NCI-H1105 treated with DMSO at 0.1 percent for 48 hours (cell line): ENCODE measurements at places on chromosomes 1 and 21.
A peak's percentile ranks its signal among the peaks of the same experiment; 100 is the strongest.

DNA sequence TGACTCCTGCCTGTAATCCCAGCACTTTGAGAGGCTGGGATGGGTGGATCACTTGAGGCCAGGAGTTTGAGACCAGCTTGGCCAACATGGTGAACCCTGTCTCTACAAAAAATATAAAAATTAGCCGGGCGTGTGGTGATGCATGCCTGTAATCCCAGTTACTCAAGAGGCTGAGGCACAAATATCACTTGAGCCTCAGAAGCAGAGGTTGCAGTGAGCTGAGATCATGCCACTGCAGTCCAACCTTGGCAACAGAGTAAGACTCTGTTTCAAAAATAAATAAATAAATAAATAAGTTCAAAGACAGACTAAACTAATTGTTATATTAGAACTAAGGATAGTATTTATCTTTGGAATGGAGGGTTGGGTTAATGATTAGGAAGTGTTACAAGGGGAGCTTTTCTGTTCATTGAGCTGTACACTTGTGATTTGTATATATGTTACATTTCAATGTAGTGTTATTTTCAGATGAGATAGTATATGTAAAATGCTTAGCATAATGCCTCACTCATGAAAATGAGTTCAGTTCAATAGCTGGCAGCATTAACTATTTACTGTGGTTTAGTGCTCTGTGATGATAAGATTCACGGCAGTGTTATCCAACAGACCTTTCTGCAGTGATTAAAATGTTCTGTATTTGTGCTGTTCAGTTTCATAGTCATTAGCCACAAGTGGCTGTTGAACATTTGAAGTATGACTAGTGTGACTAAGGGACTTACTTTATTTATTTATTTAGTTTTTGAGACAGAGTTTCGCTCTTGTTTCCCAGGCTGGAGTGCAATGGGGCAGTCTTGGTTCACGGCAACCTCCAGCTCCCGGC, 47.7 kb downstream of the OSBPL9 start:
- DNase-seq = no peak

DNA sequence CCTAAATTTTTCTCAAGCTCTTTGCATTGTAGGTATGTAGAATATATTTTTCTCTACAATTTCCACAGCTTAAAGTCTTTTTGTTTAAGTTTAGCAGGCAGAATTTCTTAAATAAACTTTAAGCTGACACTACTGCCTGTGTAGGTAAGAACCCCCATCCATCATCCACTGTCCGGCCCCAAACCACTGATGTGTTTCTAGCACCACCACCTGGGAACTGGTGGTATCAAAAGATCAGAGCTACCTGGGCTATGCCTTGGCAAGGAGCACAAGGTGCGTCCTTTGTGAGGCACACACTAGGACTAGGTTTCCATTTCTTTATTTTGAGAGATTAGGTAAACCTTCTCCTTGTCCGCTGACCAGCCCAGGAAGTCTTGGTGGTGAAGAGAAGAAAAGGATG, 10.5 kb upstream of the LELP1 start:
- DNase-seq = no peak

DNA sequence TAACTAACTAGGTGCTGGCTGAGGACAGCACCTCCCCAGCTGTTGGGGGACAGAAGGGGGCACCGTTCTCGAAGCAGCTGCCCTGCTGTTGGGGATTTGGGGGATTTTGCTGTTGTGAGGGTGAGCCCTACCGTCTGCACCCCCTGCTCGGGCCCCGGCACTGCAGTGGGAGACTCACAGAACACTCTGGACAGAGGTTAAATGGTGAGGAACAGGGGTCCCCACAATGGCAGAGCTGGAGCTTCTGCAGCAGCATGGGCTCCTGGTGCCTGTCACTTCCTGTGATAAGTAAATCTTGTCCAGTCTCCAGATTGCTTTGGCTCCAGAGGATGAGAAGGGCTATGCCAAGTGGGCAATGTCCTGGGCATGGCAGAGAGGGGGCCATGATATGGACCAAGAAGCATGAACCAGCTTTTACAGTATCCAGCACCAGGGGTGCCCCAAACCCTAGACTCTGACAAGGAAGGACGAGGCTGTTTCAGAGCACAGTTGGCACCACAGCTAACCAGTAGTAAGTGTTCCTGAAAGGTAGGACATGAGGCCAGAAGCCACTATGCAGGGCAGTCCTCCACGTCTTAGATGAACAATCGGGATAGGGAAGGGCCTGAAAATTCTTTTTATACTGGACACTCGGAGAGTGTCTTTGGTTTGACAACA, 365.1 kb upstream of the VAMP3 start:
- DNase-seq = no peak

DNA sequence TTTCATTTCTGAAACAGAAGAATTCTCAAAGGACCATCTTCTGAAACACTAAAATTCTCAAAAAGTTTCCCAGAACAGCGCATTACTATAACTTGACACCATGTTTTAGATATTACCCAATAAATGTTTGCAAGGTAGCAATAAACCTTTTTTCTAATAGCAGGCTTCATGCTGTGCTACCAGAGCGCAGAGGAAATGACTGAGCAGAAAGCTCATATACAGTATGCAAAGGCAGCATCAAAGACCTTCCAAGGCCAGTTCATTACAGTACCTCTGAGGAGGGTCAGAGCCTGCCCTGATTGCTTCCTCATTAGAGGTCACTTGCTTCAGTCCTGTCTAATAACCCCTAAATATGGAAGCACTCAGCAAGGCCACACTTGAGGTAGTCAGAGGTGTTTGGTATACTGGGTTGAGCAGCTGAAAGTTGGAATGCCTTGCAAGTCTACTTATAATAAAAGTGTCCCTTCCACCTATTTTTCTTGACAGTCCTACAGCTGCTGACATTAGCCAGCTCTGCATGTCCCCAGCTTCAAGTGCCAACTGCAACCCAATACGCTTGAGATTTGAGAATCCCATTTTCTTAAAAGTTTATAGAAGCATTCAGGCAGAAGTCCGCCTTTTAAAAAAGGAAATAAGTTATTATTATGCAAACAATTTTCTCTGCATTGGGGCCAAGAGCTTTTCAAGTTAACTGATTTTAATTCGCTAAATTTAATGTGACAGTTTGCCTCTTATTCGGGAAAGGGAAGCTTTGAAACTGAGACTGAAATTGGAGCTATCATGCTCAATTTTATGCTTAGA, 207.2 kb downstream of the ZC3H11B start:
- DNase-seq = no peak

- DNase-seq = no peak
These were observed 218.5 kb downstream of the PTPRU start for GRCh38 chr1:29454616-29455380.

DNA sequence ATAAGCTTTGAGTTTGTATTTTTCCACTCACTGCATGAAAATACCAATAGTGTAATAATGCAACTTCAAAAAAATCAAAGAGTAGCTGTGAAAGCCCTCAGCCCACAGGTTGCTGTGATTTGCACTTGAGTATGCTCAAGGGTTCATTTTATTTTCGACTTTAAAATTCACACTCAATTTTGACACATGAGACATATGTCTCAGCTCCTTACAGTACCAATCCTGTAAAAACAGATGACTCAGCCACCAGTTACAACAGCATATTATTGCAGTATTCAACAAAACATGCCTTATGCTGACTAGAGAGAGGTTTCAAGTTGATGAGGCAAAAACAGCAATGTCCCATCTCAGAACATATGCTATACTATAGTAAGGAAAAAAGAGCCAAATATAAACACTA, 66.1 kb downstream of the CYYR1 start:
- DNase-seq = no peak

DNA sequence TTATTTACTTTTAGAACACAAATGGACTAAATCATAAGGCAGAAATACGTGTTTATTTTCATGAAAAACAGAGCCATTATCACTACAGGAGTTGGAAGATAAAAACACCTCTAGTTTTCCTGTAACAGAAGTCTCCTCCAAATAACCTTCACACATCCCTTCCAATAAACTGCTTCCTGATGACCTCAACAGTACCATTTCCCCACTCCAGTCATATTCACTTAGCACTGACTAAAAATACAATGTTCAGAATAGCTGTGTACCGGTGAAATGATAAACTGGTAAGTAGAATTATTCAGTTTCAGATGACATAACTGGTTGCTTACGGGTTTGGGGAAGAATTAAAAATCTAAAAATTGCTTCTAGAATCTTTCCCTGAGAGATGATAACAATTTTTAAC, 137.9 kb downstream of the DENND1B start:
- DNase-seq = no peak

- DNase-seq = no peak
These were observed 8.5 kb downstream of the AKT3 start for GRCh38 chr1:243841507-243841906.

GRCh38 chr21:37184784-37185593, 82.1 kb downstream of the VPS26C start:
- DNase-seq = no peak

- DNase-seq = no peak
These were observed 13.5 kb upstream of the COL16A1 start for GRCh38 chr1:31717341-31717740.

DNA sequence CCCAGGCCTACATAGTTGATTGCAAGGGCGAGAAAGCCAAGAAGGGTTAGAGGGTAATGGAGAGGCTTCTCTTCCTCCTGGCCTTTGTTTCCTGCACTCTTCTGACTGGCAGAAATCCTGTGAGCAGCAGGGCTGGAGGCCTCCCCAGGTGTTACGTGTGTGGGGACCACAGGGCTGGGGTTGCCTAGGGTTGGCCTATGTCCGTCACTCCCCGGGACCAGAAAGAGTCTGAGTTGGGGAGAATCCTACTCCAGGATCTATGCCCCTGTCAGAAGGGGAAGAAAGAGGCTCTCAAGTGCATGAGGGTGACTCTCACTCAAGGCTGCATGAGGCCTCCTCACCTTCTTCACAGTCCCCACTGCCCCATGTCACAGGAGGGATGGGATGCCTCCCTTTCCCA, 38.5 kb downstream of the IGFN1 start:
- no peak for DNase-seq

DNA sequence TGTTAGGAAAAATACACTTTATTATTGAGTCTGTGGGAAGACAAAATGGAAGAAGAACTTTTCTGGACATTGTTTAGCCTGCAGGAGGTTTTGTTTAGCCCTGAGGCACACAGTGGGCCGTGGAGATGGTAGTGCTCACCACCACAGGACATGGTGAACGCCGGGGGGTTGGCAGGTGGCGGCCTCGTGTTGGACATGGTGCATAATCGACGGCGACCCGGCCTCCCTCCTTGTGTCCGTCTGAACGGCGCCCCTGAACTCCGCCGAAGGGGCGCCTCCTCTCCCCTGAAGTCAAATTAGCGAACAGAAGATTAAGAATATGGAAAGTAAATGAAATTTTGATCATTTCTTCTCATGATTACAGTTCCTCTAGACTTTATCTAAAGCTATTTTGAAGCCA, 126.4 kb downstream of the PCBP3 start:
- no peak for DNase-seq

GRCh38 chr1:233675893-233676292, 62.0 kb downstream of the KCNK1 start:
- DNase-seq = no peak

GRCh38 chr1:103788377-103788776, 38.7 kb downstream of the AMY1C start:
- DNase-seq = peak; percentile 28

GRCh38 chr1:63907051-63907450, 133.2 kb downstream of the ROR1 start:
- no peak for DNase-seq

DNA sequence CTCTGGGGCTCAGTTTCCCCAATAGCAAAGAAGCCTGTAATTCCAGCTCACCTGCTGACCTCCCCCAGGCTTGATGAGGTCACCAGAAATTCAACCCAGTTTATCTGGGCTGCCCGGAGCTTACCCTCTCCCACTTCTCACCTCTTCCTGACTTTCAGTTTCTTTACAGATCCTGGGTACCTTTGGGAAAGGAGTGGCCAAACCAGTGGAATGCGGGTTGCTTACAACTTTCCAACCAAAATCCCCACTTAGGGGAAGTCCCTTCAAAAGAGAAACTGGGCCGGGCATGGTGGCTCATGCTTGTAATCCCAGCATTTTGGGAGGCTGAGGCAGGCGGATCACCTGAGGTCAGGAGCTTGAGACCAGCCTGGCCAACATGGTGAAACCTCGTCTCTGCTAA, 5.9 kb upstream of the MARCKSL1 start:
- DNase-seq = no peak

- DNase-seq = no peak
These were observed 302.7 kb upstream of the SGIP1 start for GRCh38 chr1:66231217-66231616.

DNA sequence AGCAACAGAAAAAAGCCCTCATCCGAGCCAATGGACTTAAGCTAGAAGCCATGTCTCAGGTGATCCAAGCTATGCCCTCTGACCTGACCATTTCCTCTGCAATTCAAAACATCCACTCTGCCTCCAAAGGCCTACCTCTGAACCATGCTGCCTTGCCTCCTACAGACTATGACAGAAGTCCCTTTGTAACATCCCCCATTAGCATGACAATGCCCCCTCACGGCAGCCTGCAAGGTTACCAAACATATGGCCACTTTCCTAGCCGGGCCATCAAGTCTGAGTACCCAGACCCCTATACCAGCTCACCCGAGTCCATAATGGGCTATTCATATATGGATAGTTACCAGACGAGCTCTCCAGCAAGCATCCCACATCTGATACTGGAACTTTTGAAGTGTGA, 20.7 kb downstream of the NR5A2 start:
- DNase-seq = no peak

DNA sequence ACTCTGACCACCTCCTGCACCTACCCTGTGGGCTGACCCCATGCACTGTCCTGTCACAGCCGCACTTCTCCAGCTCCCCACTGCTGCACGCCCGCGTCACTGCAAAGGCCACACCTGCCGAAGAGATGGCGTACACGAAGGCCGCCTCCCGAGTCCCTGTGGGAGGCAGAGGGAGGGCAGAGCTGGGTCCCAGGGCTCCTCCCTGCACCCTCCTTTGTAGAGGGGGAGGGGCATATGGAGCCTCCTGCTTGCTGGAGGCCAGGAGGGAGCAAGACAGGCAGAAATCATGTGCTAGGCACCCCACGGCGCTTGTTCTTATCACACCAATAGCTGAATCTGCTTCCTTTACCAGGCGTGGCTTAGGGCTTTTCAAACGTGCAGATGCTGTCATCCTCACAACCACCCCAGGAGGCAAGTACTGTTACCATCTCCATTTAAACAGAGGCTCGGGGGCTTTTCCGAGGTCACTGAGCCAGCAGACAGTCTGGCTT, 21.4 kb downstream of the WNT4 start:
- DNase-seq = no peak

- no peak for DNase-seq
These were observed 525.3 kb downstream of the KIF26B start for GRCh38 chr1:245679821-245680780.
